Transverse colon (tissue), 4 donors: ENCODE measurements at places on chromosomes 2 and 18. TPM values are rescaled to one million over a fixed set of nuclear protein-coding genes. Genes with fewer than 3 reads are reported as not detected.

The STAT4 gene
- 3.1 TPM for total RNA-seq

The CBLN2 gene
- total RNA-seq, result 0.60 TPM

The GALNT5 gene
- 34.0 TPM for total RNA-seq

The PSMD1 gene
- 24.3 TPM for total RNA-seq

The DSG4 gene
- not detected for total RNA-seq

The ANKRD30B gene
- total RNA-seq, result 0.79 TPM

The ARHGEF33 gene
- 0.14 TPM for total RNA-seq

The TMEM163 gene
- 0.48 TPM for total RNA-seq

The PPP3R1 gene
- total RNA-seq, result 9.2 TPM

The MAP2 gene
- total RNA-seq, result 3.2 TPM

The AQP12A gene
- not detected for total RNA-seq

The MTCL1 gene
- 35.9 TPM for total RNA-seq
